Ascending aorta (tissue), 2 donors: ENCODE measurements at places on chromosomes 7 and 10. TPM values are rescaled to one million over a fixed set of nuclear protein-coding genes. Genes with fewer than 3 reads are reported as not detected.
A peak's percentile ranks its signal among the peaks of the same experiment; 100 is the strongest.

ASAH2 gene
- 0.21 TPM for total RNA-seq

- no peak for DNase-seq
These were observed 199.9 kb downstream of the KCND2 start for GRCh38 chr7:120472892-120473291.

NODAL gene
- not detected for total RNA-seq

DNA sequence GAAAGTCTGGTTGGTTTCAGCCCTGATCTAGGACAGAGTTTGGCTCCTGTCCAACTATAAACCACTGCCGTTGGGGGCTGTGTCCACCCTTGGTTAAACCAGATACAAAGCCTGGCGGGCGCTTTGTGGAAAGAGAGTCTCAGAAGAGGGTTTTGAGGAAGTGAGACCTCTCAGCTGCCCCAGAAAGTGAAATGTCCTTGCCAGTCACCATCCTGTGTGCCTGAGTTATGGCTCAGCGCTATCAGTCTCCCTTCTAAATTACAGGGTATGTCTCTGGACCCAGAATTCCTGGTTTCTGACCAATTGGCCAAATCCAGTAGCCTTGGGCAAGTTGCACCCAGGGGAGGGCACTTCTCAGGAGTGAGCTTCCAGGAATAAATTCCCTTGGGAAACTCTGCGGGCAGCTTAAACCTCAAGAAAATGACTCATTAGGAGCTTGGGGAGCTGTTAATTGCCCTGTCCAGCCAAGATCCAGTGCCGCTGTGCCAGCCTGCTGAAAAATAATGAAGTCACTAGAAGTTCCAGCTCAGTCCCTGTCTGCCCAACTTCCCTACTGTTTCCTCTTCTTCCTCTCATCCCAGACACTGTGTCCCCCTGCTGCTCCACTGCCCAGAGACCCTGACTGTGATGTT lies 66.7 kb upstream of the PDZD8 start:
- DNase-seq, result peak; percentile 49

AMZ1 gene
- total RNA-seq, result not detected

DNA sequence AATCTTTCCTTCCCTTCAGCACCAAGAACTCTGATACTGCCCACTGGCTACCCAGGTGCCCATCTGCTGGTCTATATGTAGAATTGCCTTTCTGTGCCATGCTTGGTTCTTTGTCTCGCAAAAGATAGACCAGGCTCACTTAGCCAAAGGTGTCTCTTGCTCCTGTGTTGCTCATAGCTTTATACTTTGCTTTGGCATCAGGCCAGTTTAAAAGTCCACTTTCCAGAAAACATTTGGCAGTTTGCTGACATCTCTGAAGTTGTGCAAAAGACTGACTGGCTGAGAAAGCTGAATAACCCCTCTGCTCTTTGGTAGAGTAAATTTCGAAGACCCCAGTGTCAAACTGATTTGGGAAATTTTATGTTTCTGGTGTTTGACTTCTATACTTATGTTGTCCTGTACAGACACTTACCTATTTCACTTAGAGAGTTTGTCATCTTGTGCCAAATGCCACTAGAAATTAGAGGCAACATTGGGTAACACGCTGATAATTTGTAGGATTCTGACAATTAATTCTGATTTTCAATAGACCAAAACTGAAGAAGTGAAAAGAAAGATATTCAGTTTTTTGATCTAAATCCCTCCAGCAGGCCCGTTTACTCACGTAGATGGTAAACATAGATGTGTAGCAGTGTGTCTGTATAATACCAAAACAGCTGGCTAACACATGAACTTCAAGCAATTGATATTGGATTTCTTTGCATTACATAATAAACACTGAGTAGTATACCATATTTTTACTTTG lies 91.1 kb downstream of the CPED1 start:
- no peak for DNase-seq

DNA sequence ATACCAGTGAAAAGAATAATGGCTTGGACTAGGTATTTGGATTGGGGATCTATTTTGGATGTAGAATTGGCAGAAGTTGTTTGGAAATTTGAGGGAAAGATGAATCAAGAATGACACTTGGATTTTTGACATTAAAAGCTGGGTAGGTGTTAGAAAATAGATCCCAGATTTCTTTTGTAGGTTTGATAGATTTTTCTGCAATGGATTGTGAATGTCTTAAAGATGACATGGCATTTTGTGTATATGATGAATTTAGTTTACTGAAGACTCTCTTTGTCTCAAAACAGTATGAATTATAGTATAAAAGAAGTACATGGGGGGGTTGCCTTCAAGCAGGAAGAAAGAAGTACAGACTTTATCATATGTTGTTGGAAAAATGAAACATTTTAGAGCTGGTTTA lies 75.8 kb downstream of the MPLKIP start:
- DNase-seq, result no peak

GRCh38 chr10:1597370-1598146 lies 139.8 kb downstream of the ADARB2 start:
- no peak for DNase-seq
